ENCODE measurements at places on chromosomes 2 and 18.
A peak's percentile ranks its signal among the peaks of the same experiment; 100 is the strongest.

DNA sequence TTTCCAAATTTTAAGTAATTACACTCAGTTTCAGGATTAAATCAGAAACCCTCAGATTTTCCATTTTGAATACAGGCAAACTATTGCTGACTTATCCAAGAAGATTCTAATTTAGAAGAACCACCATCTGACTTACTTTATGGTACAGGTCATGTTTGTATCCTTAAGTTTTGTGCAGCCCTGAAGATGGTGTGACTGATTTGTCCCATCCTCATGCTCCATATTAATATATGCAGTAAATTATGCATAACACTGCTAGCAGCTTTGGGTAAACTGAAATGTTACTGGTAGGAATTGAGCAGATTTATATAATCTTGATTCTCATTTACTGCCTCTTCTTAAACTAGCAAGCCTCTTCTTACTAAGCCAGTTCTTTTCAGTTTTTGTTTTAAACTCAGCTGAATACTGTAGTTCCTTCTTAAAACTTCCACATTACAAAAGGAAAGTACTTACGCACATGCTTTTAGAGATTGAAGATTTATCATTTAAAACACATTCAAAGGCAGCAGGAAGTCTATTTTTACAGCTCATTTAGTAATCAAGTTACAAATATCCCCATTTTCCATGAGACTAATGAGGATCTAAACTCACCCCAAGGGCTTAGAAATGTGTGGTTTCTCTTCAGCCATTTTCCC, 25.7 kb downstream of the MEX3C start:
- no peak for DNase-seq

- no peak for DNase-seq
Measured at GRCh38 chr2:129281791-129282530, 697.5 kb upstream of the RAB6C start.

DNA sequence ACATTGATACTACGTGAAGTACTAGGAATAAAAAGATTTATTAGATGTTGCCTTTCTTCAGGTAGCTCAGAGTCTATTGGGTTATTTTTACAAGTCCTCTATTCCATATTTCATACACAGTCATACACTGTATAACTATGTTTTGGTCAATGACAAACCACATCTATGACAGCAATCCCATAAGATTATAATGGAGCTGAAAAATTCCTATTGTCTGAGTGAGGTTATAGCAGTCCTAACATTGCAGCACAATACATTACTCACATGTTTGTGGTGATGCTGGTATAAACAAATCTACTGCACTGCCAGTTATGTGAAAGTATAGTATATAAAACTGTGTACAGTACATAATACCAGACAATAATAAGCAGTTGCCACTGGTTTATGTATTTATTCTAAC, 595.1 kb downstream of the MBD2 start:
- no peak for DNase-seq

DNA sequence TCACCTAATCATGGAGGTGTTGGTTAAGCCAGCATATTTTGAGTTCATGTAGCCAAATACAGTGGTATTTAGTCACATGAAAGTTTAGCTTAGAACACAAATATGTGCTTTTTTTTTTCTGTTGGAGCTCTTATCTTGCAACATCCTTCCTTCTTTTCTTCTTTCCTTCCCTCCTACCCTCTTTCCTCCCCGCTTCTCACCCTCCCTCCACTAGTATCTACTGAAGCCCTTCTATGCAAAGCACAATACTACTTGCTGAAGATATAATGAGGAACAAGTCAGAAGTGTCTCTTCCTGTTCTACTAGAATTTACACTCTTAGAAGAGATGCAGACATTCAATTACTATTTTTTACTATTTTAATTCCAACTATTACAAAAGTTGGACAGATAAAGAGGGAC, 105.0 kb upstream of the ITGA4 start:
- no peak for DNase-seq

- DNase-seq, result no peak
Measured at GRCh38 chr2:24579053-24579803, 88.2 kb downstream of the NCOA1 start.

- DNase-seq, result no peak
Measured at GRCh38 chr18:49479381-49480137, 7.5 kb downstream of the C18orf32 start.

GRCh38 chr2:9207641-9208311, 1.2 kb downstream of the ASAP2 start:
- no peak for DNase-seq

- DNase-seq, result no peak
Measured at GRCh38 chr2:230928701-230929380, 3.8 kb upstream of the GPR55 start.

DNA sequence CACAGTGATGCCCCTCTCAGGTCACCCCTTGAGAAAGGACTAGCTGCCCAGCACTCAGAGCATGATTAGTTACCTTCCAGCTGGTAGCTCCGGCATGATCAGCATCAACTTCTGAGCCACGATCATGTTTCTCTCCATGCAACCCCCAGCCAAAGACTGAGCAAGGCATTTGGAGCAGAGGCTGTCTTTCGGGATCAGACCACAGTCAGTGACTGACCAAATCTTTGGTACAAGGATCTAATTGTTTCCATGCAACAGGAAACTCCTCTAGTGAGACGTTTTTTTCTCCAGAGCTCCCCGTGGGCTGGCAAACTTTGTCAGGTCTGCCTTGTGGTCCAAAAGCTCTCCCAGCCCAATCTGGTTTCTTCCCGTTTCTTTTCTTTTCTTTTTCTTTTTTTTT, 244.3 kb downstream of the METTL4 start:
- no peak for DNase-seq

DNA sequence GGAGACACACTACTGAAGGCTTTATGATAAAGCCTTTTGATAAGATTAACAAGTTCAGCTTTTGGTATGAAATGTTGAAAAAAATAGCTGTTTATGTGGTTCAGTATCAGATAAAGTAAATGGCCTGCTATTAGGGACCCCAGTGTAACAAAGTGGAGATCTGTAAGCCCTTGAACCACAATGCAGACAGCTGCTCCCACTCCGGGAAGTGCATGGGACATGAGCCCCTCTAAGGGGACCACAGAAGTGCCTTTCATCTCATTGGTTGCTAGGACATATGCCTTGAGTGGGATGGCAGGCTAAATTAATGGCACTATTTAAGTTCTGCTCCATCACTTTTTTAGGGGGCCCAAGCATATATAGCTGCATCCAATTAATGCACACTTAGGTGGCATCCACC, 167.6 kb upstream of the SOX11 start:
- DNase-seq, result no peak

- DNase-seq, result no peak
Measured at GRCh38 chr2:76866464-76866863, 655.7 kb downstream of the LRRTM4 start.

- no peak for DNase-seq
Measured at GRCh38 chr2:21438949-21439348, 315.2 kb downstream of the TDRD15 start.

DNA sequence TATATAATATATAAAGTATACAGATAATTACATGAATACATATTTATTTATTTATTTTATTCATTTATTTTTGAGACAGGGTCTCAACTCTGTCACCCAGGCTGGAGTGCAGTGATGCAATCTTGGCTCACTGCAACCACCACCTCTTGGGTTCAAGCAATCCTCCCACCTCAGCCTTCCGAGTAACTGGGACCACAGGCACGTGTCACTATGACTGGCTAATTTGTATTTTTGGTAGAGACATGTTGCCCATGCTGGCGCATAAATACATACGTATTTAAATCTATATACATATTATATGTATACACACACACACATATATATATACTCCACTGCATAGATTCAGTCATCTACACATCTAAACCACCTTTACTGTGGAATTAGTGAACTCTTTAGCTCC, 20.6 kb upstream of the NDUFV2 start:
- DNase-seq, result no peak

DNA sequence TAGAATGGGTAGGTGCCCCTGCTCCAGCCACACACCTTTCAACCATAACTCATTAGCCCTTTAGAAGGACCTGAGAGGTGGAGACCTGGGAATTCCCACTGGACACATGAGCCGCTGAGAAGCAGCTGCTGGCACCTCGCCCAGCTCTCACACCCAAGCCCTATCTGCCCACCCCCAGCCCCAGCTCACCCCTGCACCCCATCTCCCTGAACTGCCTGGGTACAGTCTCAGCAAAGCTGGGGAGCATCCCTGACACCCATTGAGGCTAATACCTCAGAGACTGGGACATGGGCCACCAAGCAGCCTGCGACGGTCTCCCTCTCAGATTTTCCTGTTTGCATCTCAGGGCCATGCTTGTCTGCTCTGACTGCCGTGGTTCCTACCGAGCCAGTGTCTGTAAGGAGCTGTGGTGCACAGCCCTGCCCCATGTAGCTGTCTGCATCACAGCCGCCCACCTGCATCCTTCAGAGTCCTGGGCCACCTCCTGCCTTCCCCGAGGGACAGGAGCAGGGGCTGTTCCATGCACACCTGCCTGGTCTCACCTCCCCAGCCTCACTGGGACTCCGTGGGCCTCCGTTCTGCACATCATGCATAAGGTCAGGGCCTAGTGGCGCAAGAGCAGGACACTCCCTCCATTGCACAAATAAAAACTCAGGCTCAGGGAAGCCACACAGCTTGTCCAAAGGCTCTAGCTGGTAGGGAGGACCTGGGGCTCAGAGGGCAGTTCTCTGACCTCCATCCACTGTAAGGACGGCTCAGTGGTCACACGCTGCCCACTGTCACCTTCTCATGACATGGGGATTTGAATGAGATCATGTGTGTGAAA, 90.0 kb downstream of the SEPTIN10 start:
- DNase-seq, result no peak

GRCh38 chr2:146701183-146701582, 1143.6 kb upstream of the ACVR2A start:
- no peak for DNase-seq

GRCh38 chr2:4135765-4136164, 432.4 kb downstream of the DCDC2C start:
- DNase-seq, result no peak

DNA sequence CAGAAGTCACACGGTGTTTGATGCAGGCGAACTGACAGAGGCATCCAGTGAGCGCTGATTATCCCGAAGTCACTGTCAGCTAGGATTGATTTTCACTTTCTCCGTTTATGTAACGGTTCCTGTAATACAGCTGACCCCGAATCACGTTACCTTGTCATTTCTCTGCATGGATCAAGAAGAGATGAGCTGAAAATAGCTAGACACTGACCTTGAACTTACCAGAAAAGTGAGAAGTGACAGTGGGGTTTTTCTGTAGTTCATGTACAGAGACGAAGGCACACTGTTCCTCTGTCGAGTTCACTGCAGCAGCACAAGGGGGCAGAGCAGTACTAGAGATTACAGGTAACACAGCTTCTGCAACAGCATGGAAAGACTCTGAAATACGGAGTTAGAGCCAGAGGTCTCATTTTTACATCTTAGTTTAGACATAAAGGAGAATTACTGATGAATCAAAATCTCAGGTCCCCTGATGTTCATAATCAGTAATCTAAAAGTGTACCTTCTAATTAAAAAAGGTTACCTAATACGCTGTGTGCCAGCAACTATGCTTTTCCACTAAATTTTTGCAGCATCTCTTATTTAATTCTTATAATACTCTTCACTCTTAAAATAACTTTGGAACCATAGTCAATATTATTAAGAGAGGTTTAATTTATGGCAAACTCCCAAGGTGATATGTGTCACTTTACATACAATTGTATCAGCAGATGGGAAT, 33.1 kb downstream of the ARHGAP15 start:
- DNase-seq, result peak; percentile 21

DNA sequence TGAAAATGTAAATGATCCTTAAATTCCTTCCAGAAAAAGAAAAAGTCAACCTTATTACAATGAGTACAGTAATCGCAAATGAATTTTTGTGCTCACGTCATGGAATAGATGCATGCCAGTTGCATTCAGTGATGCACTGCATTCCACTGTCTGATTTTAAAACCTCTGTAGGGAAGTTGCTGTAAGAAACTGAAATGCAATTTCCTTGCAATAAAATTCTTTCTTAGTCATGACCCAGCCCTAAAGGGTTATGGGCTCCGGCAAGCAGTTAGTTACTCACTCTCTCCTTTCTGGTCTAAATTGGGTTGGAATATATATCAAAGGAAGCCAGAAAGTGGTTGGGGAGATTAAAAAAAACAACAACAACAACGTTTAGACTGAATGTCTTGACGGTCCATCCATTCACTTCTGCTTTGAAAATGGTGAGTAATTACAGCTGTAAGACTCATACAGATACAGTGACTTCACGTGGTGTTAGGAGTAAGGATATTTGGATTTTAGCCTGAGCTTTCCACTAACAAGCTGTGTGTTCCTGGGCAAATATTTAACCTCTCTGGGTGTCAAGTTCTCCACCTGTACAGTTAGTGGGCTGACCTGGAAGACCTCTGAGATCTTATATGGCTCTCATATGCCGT, 8.6 kb upstream of the RND3 start:
- no peak for DNase-seq

GRCh38 chr18:54742120-54742519, 86.2 kb upstream of the RAB27B start:
- DNase-seq, result no peak

DNA sequence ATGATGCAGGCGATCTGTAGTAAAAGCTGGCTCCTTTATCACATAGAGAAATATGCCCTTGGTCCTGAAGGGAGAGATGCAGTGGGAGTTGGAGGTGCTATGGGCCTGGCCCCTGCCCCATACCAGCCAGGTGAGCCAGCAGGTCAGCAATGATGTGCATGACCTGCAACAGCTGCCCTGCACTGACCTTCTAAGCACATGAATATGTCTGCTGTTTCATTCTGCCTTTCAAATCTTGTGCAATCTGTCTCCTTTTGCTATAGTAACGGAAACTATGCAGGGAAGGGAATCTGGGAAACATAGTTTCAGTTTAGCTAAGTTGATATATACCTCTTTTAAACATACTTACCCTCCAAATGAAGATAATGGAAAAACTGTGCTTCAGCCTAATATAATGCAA, 235.2 kb downstream of the TDRD15 start:
- DNase-seq, result no peak

GRCh38 chr2:96537734-96538486, 1.4 kb downstream of the ARID5A start:
- DNase-seq, result no peak

GRCh38 chr2:219571311-219572236, at the start of gene OBSL1:
Gene OBSL1, minus strand, starts transcription at chr2:219571539. Its CDS starts 307 bp downstream, at chr2:219571232.
- no peak for DNase-seq

- no peak for DNase-seq
Measured at GRCh38 chr2:236214376-236214995, 46.3 kb upstream of the GBX2 start.

DNA sequence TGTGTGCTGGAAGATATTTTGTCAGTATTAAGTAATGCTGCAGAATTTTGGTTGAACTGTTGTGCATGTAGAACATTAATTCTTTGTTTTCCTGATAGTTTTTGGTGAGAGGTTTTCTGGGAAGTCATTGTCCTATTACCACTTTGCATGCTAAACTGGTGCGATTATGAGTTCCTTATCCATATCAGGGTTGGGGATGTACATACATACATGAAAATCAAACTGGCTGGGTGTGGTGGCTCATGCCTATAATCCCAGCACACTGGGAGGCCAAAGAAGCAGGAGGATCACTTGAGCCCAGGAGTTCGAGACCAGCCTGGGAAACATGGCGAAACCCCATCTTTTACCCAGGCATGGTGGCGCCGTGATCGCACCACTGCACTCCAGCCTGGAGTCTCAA, 34.6 kb downstream of the ASAP2 start:
- no peak for DNase-seq

GRCh38 chr18:32750328-32750727, 22.5 kb downstream of the KLHL14 start:
- DNase-seq, result no peak
